ENCODE measurements at places on chromosomes 12 and 14.
A peak's percentile ranks its signal among the peaks of the same experiment; 100 is the strongest.

DNA sequence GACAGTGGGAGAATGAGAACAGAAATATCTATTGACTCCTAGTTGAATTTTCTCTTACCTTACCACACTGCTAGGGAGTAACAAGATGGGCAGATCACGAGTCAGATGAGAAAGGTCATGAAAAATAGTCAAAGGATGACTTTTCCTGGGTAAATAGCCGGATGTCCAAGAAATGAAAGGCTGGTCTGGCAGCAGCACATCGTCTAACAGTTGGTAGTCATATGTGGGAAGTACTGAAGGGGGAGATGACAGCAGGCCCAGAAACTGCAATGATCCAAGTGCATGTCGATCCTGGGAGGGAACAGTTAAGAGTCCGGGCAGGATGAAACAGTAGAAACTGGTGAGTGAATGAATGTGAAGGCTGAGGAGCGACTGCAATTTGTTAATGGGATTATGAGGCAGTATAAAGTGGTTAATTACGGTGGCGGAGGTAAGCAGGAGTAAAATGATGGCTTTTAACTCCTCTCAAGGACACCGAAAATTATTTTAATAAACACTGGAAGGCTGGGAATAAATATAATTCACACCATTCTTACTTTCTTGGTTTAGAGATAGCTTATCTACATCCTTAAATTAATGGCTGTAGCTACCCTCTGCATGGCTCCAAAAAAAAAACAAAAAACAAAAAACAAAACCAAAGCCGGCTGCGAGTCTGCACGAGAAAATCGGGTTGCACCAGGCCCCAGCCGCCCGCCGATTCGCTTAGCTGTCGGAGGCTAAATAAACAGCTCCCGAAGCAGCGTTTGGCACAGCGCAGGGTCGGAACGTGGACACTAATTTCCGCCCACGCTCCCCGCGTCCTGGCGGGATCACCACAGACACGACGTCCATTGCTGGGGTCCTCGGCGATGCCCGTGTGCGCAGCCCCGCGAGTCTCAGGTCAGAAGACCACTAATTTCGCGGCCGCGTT is 1.0 kb upstream of the ERC1 start:
- no peak for DNase-seq

GRCh38 chr12:33439587-33440011 is at the start of gene SYT10:
Gene SYT10 (minus strand): TSS chr12:33439819. CDS start chr12:33439522, 297 bp downstream.
- no peak for DNase-seq

- no peak for DNase-seq
Observed at GRCh38 chr12:88334271-88334670, 192.2 kb downstream of the TMTC3 start.

DNA sequence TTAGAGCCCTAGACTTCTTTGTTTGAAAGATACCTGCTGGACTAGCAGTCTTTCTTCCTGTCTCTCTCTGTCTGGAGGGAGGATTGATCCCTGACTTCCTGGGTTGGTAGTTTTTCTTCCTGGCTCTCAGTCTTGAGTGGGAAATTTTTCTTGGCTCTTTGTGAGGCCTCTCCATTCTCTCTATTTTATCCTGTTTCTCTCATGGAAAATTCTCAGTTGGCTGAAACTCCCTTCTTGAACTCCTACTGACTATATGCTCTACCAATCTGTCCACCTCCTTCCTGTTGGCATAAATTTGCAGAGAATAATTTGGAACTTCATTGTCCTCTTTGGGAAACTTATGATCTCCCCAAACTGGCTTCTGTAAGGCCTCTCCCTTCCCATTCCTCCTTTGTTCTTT is 24.1 kb upstream of the MUCL1 start:
- DNase-seq, result no peak

- DNase-seq, result peak; percentile 13
Observed at GRCh38 chr12:62256408-62257096, 3.7 kb upstream of the USP15 start.

- no peak for DNase-seq
Observed at GRCh38 chr14:30873308-30874119, 845 bp upstream of the COCH start.

- DNase-seq, result no peak
Observed at GRCh38 chr14:60544659-60545058, 35.7 kb downstream of the SIX6 start.

DNA sequence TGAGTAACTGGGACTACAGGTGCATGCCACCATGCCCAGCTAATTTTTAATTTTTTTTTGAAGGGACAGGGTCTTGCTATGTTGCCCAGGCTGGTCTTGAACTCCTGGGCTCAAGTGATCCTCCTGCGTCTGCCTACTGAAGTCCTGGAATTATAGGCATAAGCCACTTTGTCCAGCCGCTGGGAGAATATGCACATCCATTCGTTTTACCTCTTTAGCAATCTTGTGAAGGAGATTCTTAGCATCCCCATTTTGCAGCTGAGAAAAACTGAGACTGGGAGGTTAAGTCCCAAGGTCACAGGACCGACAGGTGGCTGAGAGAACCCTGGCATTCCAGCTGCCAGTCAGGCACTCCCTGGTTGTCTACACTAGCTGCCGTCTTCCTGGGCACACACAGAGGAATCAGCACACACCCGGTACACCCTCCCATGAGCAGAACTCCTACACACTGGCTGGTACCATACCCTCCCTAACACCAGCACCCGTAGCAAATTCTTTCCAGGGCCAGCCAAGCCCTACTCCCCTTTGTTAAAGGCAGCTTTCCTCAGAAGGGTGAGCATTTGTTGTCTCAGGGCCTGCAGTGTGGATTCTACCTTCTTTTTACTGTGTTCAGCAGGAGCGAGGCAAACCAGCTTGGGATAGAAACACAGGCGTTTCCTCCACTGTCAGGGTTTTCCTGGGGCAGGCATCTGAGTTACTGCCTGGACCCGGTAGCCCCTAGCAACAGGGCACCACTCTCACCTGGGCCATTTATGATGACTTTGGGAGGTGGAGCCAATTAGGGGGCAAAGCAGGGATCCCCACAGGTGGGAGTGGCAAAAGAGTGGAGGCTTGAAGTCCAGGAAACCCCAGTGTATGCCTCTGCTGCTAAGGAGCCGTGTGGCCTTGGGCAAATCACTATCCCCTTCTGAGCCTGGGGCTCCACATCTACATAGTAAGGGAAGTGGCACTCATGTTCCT is 70.2 kb downstream of the IRF2BPL start:
- no peak for DNase-seq

GRCh38 chr14:39217214-39217879 is 16.4 kb upstream of the MIA2 start:
- DNase-seq, result no peak

DNA sequence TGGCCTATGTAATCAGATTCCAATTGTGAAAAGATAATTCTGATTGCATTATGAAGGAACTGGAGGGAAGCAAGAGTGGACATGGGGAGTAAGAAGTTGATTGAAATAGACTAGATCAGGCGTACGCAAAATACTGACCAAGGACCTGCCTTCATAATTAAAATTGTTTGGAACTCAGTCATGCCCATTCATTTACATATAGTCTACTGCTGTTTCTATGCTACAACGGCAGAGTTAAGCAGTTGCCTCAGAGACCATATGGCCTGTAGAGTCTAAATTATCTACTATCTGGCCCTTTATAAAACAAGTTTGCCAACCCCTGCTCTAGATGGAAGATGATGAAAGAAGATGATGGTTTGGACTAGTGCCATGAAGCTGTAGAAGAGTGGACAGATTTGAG is 170.0 kb upstream of the ARID2 start:
- DNase-seq, result no peak

- DNase-seq, result no peak
Observed at GRCh38 chr14:86510491-86510890, 980.5 kb downstream of the FLRT2 start.

DNA sequence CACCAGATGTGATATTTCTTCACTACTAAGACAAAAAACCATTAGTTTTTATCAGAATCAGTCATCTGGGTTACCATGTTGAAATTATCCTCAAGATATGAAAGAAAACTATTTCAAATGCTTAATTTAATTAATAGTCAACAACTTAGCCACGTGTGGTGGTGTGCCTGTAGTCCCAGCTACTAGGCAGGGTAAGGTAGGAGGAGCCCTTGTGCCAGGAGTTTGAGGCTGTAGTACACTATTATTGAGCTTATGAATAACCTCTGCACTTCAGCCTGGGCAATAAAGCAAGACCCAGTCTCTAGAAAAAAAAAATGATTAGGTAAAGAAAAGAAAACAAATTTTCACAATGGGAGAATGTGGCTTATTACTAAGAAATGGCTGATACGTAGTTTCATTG is 33.4 kb downstream of the MRPL42 start:
- no peak for DNase-seq

DNA sequence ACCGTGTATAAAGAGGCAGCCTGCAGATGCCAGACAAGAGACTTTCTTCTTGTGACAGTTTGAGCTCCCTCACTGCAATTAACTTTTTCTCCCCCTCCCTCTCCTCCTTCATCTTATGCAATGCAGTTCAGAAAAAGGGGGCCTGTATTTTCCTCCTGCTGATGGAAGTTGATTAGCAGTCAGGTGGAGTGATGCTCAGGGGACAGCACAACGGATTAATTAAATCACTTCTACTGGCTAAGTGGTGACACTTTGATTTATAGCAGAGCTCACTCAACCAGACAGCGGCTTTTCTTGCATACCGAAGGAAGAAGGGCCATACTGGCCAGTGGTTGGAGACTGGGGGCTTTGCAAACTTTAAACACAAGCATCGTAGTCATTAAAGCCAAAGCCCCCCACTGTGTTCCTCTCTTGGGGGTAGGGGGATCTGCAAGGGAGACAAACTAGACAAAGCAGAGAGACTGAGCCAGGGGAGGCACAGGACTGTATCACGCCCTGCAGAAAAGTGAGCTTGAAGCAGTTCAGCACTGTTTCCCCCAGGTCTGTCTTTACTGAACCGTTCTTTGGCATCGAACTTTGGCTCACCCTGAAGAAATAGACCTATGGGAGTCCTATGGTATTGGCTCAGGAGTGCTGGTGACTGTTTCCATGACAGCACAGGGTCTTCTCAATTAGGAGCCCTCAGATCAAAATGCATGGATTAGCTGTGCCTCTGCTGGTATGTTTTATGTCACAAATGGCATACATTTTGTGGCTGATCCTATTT is 47.7 kb downstream of the SPRING1 start:
- DNase-seq, result no peak

- DNase-seq, result no peak
Observed at GRCh38 chr12:107404981-107405380, 280.6 kb upstream of the PWP1 start.

DNA sequence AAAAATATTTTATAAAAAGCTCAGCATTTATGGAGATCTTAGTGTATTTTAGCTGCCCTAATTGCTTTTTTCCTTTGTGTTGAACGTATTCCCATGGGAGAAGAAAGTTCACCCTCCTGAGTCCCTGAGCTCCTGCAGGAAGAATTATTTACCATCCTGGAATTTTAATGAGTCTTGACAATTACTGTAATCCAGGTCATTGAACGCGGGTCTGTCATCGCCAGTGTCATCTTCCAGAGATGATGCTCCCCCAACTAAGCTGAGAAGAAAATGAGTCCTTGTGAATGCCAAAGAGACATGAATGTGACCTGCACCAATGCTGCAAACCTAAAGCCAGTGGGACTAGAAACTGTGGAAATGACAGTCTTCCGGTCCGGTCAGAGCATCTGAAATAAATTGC is 129.5 kb downstream of the FBXL14 start:
- DNase-seq, result no peak

DNA sequence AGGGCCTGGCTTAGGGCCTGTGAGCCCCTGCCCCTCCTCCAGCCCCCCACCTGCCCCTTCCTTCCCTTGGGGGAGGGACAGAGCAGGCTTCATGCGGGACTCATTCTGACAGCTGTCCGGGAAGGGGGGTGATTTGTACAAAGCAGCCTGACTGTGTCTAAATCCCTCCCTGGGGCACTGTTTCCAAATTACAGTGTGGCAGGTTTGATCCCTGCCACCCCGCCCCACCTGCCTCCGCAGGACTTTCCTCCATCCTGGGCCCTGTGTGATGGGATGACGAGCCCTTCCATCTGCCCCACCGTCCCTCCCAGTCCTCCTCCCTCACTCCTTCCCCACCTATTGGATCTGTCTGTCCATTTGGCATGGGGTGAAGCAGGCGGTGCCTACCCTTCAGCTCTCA is 363.9 kb downstream of the BCL11B start:
- no peak for DNase-seq

GRCh38 chr14:50697659-50698290 is 29.7 kb upstream of the SAV1 start:
- DNase-seq, result no peak

DNA sequence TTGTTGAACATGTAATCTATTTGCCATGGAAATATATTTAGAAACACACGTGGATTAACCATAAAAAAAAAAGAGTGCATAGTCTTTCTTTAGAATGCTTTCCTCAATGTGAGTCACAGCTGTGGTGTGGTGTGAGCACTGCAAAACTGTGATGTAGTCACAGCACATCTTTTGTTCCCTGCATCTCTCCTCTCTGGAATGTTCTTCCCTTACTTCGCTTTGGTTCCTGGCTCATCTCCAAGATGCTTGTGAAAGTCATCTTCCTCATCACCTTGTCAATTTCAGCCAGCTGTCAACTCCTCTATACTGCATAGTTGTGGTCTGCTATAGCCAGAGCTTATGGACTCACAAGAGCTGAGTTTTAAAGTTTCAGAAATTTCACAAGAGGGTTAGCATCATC is 60.2 kb downstream of the STAB2 start:
- DNase-seq, result no peak

DNA sequence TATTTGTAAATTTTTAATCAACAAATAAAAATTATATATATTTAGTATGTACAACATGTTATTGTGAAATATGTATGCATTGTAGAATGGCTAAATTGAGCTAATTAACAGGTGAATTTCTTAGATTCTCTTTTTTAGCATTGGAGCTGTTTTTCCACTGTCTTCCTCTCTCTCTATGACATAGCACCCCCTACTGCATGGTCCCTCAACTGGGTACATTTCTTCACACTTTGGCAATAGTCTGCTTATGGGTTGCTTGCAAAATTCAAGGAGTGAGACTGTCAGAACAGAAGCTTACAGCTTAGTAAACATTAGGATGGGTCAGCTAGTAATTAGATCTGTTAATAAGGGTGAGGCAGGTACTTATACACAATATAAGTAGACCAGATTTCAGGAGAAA is 658.5 kb upstream of the MGAT4C start:
- no peak for DNase-seq

GRCh38 chr14:81682701-81683100 is 149.0 kb upstream of the SEL1L start:
- DNase-seq, result no peak

DNA sequence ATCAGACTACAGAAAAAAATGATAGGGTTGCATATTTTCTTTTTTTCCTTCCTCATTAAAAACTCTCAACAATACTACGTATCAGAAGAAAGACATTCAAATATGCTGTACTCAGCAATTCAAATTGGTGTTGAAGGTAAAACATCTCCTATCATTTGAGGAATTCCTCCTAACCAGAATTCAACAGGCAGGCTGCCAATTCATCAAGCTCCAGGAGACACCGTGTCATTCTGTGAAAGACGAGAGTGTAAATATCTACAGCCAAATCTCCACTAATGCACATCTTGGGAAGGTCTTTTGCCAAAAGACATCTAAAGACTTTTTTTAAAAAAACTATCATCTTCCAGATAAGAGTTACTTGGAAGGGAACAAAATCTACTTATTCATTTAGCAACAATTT is 26.6 kb downstream of the NT5DC3 start:
- no peak for DNase-seq

GRCh38 chr14:102629011-102629444 is 36.6 kb downstream of the RCOR1 start:
- no peak for DNase-seq

Measured in stimulated activated CD4-positive, alpha-beta T cell treated with anti-CD3 and anti-CD28 coated beads, TNF-alpha, amount 100 ng/mL, for 1 hour (primary cell).